SK-N-MC (cell line): ENCODE measurements at places on chromosomes 16 and 17.

DNA sequence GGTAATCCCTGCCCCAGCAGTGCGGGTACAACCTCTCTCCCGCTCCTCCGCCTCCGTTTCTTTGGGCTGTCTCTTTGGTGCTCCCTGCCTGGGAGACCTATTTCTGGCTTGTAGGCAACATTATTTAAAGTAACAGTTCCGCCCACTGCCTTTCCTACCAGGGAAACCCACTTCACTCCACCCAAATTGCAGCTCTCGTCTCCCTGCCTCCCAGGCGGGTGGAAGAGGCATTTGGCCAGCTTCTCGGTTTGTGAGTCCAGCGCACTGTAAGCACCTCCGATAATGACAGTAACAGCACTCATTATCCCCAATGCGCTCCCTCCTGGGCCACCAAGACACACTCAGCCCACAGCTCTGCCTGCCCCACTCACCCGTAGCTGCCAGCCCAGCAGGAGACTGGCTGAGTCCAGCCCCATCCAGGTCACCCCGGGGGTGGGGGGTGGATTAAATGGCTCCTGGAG is 165.1 kb upstream of the CDC42EP4 start:
- DNase-seq, result no peak

DNA sequence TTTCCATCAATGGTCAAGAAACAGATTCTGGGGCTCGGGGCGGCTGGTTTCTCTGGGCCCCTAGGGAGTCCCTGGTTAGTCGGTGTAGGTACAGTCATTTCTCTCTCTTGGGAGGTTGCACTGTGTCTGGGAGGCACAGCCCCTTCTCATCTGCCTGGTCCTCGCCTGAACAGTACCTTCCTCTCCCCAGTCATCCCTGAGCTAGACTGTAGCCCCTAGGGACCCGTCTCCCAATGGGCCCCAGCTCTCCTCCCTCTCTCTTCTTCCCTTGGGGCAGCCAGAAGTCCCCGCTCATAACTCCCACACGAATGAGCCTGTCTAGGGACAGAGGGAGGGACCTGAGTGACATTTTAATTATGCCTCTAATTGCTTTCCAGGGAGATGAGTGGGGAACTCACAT is 20.2 kb upstream of the CPSF4L start:
- DNase-seq, result no peak

DNA sequence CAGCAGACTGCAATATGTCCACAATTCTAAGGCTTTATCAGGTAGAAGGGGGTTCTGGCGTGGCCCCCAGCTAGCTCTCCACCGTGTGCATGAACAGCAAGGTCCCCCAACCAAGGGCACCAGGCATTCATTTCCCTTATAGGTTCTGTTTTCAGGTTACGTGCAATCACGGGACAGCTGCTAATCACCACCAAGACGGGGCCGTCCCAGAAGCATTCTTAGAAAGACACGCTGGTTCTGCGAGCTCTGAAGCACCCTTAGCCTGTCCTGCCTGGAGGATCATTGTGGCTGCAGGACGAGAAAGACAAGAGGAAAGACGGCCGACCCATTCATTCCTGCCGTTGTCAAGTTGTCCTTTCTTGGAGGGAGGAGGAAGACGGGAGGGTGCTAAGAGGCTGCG is 302.9 kb downstream of the SOX9 start:
- DNase-seq, result no peak

- no peak for DNase-seq
Observed at GRCh38 chr16:272633-273546, 2.9 kb downstream of the RGS11 start.

DNA sequence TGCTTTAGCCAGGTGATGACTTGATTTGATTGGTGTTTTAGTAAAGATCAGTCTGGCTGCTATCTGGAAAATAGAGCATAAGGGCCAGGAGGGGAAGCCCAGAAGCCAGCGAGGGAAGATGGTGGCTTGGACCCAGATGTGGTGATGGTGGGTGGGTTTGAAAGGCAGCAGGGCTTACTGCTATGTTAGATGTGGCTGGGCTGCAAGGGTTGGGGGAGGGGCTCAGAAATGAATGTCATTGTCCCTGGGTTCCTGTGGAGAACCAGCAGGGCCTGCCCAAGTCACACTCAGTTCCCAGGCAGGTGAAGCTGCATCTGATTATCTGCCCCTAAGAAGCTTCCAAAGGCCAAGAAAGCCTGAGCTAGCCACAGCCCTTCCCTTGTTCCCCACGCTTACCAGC is 71.7 kb upstream of the BRD7 start:
- DNase-seq, result no peak

GRCh38 chr16:1674751-1675664 is 3.1 kb upstream of the JPT2 start:
- DNase-seq, result no peak

- DNase-seq, result no peak
Observed at GRCh38 chr17:41185001-41185400, 290 bp upstream of the KRTAP4-1 start.

DNA sequence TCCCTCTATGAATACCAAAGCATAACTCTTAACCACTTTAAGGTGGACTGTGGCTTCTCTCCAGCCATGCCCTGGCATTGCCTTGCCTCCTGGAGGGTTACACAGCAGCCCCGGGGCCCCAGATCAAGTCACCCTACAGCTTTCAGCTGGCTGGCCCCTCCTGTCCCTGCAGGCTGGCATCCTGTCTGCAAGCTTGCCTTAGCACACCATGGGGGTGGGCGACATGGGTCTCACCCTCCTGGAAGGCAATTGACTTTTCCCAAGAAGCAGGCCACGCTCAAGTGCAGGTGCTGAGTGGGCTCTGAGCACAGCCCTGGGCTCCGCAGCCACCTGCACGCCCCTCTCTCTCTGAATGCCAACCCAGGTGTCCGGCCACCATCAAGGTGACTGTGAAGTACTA is 25.8 kb upstream of the AKTIP start:
- DNase-seq, result no peak

DNA sequence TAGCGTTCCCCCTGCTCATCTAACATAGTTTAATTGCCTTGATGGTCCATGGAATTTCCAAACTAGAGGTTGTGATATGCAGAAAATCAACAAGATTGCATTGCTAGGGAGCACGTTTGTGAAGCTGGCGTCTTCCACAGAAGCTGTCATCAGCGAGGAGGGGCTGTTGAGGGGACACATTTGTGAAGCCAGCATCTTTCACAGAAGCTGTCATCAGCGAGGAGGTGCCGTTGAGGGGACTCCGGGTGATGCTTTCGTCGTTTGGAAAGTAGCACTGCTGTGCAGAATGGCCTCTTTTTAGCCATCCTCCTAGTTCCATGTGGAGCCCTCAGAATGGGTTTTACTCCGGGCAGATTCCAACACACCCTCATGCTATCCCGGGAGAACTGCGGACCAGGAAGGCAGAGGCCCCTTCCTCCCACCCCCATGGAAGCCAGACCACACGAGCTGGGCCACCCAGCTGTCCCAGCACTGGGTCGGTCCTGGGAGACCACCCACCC is 119.6 kb upstream of the CHMP6 start:
- no peak for DNase-seq

DNA sequence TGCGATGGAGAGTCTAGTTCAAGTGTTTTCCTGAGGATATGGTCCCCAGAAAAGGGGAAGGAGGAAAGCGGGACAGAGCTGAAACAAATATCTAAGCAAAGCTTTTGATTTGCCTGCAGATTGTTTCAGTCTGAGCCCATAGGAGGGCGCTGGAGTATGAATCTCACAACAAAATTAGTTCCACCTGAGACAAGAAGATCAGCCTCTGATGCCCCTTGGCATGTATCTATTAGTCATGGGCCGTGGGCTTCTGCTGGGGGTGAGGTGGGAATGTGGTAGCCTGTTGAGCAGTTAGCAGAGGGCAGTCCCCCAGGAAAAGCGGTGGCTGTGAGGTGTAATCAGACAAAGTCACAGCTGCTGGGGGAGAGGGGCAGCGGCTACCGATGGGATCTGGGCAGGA is 446.9 kb downstream of the CA10 start:
- DNase-seq, result no peak

DNA sequence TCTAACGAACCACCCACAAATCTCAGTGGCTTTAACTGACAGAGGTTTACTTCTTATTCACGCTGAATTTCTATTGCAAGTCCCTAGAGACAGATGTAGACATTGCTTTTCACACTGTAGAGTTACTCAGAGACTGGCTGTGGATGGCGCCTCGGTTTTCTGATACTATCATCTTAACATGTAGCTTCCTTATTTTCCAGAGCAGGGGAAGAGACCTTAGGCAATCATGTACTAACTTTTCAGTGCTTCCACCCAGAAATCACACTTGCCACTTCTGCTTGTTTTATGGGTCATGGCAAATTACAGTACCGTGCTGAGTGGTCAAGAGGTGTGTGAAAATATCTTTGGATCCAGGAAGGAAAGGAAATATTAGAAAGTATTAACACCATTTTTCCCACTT is 65.4 kb downstream of the MAF start:
- DNase-seq, result no peak

DNA sequence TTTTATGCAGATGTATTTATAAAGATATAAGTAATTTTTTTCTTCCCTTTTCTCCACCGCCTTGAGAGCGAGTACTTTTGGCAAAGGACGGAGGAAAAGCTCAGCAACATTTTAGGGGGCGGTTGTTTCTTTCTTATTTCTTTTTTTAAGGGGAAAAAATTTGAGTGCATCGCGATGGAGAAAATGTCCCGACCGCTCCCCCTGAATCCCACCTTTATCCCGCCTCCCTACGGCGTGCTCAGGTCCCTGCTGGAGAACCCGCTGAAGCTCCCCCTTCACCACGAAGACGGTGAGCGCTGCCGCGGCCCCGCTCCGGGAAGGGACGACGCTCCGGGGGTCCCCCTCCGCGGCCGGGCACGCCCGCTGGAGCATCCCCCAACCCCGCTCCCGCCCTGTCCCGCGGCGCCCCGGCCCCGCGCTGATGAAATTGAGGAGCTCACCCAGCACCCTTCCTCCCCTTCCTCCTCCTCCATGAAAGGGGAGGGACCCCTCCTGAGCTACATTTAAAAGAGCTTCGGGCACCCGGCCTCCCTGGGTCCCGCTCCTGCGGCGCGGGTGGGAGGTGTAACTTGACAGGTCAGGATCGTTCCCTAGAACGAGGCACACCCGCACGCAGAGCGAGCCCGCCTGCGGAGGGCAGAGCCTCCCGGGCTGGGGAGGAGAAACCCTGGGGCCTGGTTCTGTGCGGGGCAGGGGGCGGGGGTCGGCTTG is 706 bp downstream of the HLF start:
- DNase-seq, result no peak

GRCh38 chr16:81551821-81552304 is 107.3 kb downstream of the CMIP start:
- no peak for DNase-seq

DNA sequence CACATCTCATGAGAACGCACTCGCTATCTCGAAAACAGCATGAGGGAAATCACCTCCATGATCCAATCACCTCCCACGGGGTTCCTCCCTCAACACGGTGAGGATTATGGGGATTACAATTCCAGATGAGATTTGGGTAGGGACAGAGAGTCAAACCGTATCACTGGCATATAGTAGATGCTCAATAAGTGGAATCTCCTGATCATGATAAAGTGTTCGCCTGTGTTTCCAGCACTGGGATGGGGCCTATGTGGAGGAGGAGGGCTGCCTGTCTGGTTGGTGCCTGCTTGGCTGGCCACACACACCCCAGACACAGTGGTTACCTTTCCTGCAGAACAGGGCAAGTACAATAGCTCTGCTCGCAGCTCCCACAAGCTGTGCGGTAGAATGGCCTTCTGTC is 6.1 kb upstream of the MGAT5B start:
- no peak for DNase-seq

- DNase-seq, result no peak
Observed at GRCh38 chr16:88769617-88770460, 15.2 kb downstream of the PIEZO1 start.

GRCh38 chr17:63124536-63124935 is 158.5 kb downstream of the TANC2 start:
- no peak for DNase-seq

DNA sequence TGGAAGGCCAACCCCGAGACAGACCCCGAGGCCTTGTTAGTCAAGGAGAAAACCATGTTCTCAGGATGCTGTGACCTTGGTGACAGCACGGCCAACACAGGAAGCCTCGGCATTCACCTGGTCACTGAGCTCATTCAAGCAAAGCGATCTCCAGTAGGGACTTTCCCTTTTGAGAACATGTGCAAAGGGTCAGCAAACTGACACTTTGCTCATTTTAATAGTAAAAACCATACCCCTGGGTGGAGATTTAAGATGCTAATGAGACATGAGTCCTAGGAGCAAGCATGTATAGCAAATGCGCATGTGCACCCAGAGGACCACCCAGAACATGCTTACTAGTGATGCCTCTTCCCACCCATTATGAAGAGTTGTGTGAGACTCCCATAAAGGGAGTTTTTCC is 5.7 kb upstream of the SULT1A2 start:
- no peak for DNase-seq

- no peak for DNase-seq
Observed at GRCh38 chr16:56203052-56203451, 11.8 kb downstream of the GNAO1 start.

DNA sequence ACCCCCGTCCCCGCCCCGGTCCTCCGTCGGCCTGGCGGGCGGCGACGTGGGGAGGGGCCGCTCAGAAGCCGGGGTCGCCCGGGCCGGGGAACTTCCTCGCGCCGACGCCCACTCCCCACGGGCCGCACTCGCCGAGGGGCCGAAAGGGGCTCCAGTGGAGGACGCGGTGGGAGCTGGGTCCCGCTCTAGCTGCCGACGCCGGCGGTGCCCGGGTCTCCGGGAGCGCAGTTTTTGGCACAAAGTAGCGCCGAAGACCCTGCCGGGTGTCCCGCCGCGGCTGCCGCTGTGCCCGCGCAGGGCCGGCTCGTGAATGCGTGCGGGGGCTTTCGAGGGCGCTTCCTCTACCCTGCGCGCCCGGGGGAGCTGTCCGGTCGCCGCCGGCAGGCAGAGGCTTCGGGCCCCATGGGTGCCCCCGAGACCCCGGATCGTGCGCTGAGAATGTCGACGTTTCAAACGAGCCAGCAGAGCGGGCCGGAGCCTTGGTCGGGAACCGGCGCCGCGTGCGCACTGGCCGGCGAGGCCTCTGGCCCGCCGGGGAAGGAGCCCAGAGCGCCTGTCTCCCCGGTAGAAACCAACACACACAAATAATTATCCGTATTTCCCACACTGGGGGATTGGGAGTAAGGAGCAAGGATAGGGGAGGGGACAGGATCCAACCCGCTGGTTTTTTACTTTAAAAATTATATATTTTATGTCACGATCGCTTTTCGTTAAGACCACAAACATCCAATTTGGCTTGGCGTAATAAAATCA is 46.6 kb upstream of the SLC38A10 start:
- no peak for DNase-seq

GRCh38 chr16:23512168-23512695 is 1.9 kb upstream of the GGA2 start:
- no peak for DNase-seq

GRCh38 chr17:2745317-2746037 is 4.0 kb downstream of the CCDC92B start:
- no peak for DNase-seq

DNA sequence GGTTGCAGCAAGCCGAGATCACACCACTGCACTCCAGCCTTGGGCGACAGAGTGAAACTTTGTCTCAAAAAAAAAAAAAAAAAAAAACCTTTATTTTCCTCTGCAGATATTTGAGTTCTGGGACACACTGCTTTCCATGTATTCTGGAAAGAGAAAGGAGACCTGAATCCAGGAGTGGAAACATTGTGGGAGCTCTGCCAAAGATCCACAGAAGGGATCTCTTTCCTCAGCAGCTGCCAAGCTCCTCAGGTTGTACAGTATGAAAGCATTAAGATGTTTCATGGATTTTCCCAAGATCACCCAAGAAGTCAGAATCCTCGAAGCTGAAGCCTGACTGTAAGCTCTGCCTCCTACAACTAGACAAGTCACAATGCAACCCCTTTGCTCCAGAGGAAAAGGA is 13.5 kb downstream of the NPRL3 start:
- no peak for DNase-seq

- DNase-seq, result no peak
Observed at GRCh38 chr16:87409153-87409552, 17.0 kb downstream of the MAP1LC3B start.
